CD4-positive, CD25-positive, alpha-beta regulatory T cell (primary cell): ENCODE measurements at places on chromosomes 1 and 21.

DNA sequence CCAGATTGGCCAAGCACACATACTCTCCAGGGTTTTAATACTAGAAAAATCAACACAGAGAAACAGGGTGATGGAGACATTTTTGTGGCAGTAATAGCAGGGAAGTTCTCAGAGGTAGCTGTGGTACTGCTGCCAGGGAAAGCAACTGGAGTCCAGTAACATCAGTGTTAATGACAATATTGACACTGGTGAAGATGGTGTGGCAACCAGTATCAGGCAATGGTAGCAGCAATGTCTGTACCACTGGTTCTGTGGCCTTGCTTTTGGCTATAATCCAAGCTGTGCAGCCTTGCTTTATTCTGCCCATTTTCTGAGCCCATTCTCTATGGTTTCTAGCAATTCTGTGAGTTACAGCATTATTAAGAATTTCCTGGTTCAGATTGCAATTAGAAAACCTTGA lies 1.6 kb upstream of the SNX7 start:
- DNase-seq: no peak

DNA sequence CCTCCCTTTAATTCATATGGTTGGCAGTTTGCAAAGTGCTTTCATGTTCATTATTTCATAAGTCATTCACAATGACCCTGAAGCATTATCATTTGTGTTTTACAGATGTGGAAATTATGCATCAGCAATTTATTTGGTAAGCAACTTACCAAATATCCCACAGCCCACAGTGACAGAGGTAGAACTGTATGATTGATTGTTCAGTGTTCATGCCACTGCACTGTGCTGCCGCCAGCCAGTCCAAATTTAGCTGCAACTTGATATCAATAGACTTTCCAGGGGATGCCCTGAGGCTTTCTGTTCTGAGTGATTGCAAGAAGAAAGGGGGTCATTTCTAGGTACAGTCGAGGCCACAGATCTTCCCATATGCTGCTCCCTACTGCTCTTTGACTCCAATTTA lies 380.3 kb downstream of the PLPP3 start:
- DNase-seq: no peak

- DNase-seq: no peak
These were observed 17.0 kb downstream of the NSL1 start for GRCh38 chr1:212774584-212774983.

- no peak for DNase-seq
These were observed 159.2 kb downstream of the PIGK start for GRCh38 chr1:77060000-77060399.

DNA sequence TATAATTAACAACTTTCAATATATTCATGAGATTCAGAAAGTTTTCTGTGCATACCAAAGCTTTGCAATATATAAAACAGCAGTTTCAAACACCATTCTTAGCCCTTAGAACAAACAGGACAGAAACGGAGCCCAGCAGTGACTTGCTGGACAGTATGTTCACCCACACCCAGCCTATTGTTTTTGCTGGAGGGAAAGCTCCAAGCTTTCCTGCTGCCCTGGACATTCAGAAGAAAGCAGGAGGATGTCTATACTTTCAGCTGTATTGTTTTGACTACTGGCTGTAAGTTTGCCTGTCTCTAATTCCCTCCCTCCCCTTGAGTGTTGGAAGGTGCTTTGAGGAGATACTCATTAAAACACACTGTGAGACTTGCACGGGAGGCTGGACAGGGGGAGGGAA lies 9.6 kb downstream of the DENND2C start:
- DNase-seq: no peak

DNA sequence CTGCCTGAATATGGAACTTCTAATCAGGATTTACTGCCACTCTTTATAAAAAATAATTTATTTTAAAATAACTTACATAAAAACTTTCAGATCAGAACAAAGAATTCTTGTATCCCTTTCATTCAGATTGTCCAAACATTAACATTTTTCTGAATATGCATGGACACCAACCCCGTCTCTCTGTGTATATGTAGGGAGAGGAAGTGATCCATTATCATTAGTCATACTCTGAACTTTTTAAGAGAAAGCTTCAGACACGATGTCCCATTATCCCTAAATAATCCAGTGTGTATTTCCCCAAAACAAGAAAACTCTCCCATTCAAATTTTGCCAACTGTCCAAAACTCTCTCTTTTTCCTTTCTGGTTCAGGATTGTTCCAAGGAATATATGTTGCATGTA lies 122.3 kb upstream of the CXADR start:
- DNase-seq: no peak
